ENCODE measurements at places on chromosomes 4 and X.

DNA sequence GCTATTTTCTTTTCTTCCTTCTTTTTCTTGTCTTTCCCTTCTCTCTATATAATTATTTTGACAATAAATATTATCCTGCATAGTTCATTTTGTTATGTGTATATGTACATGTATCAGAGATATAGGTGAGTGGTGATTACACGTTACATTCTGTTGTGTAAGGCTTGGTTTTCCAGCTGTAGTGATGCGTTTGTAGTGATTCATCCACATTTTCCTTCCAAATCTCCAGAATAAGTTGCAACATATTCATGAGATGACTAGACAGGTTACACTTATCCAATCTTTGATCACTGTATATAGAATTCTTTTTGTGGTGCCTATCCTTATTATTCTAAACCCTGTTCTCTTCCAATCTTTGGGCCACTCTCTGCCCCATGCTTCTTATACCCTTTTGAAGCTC lies 540.2 kb downstream of the GBA3 start:
- no peak for DNase-seq

GRCh38 chrX:17732138-17732783 lies 5.0 kb upstream of the SCML1 start:
- no peak for DNase-seq

GRCh38 chrX:135453381-135453780 lies 31.6 kb downstream of the SMIM10L2A start:
- DNase-seq, result no peak

DNA sequence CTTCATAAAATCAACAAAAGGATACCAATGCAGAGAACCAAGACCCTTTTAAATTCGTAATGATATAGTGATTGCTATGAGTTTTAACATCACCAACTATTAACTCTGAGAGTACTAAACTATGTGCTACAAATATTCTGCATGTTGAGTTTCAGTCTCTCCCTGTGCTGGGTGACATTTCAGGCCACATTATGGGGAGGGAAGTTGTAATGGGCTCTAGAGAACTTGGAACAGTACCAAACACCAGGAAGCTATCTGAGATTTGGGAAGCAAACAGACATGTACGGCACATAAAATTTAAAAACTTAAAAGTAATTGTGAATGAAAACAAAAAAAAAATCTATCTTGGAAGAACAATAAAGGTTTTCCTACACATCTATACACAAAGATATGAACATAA lies 59.6 kb upstream of the PRSS48 start:
- no peak for DNase-seq

DNA sequence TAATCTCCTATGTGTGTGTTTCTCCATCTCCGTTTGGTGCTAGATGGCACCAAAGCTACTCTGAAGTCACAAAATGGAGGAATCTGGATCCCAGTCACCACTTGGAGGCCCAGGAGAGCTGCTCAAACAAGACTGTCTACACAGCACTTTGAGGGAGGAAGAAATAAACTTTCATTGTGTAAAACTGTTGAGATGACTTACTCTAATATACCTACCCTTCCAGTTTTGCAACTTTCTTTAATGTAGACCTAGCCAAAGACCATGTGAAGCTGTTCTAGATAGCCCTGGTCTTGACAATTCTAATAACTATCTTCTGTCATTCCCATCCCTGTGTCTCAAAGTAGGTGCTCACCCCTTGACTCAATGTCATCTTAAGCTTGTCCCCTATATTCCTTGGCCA lies 52.8 kb upstream of the TAB3 start:
- no peak for DNase-seq

GRCh38 chrX:108001218-108001814 lies 19.1 kb upstream of the TEX13B start:
- no peak for DNase-seq

DNA sequence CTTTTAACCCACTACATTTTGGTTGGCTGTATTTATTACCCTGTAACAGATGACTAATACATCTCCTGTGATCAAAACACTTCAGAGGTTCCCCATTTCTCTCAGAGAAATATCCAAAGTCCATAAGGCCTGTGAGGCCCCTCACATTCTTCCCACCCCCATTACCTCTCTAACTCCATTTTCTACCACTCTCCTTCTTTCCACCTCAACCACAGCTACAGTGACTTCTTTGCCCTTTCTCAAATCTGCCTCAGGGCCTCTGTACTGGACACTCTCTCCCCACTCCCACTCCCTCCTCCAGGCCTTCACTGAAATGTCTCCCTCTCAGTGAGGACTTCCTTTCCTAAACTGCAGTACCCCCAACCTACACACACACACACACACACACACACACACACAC lies 8.4 kb upstream of the TMEM144 start:
- DNase-seq, result no peak

- DNase-seq, result no peak
Measured at GRCh38 chr4:108492816-108493595, 127.4 kb upstream of the RPL34 start.
